CD8-positive, alpha-beta T cell (primary cell): ENCODE measurements at places on chromosomes 12 and 14.

GRCh38 chr12:79358716-79359300 lies 332.0 kb downstream of the PAWR start:
- no peak for DNase-seq

DNA sequence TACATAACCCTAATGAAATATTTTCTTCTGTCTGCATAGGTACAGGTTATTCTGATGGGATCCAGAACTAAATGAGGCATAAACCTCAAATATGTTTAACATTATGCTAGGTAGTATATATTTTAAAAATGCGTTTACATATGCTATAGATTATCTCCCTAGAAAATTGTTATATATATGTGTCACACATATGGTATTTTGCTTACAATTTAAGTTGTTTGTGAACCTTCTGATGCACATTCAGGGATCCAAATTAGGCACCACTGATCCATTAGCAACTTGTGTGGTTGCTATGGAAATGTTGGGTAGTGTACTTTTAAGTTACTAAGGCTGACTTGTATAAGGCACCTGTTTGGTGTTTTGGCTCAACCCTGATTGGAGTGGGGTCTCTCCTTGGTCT lies 456.7 kb downstream of the AEBP2 start:
- DNase-seq: no peak

GRCh38 chr14:45610318-45610717 lies 357.3 kb upstream of the MIS18BP1 start:
- no peak for DNase-seq

- DNase-seq: no peak
Measured at GRCh38 chr12:3295646-3296408, 195.2 kb upstream of the PRMT8 start.

GRCh38 chr14:92316937-92317336 lies 6.0 kb upstream of the SLC24A4 start:
- DNase-seq: no peak

DNA sequence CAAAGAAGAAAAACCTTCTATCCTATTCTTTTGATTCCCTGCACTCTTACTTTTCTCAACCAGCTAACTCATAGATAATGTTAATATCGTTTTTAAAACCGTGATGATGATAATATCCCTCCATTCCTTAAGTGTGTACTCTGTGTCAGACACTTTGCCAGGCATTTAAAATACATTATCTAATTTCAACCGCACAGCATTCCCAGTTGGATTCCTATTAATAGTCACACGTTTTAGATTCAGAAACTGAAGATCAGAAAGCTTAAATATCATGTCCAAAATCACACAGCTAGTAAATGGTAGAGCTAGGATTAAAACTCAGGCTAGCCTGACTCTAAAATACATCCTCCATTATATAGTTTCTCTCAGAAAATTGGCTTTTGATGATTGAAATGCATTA lies 366.0 kb downstream of the NELL2 start:
- DNase-seq: no peak

GRCh38 chr12:132500142-132500855 lies 10.3 kb downstream of the FBRSL1 start:
- DNase-seq: no peak
